Body of pancreas (tissue), 4 donors: ENCODE measurements at places on chromosomes 13 and 19. TPM values are rescaled to one million over a fixed set of nuclear protein-coding genes. Genes with fewer than 3 reads are reported as not detected.

GRCh38 chr13:53214433-53214832 lies 185.8 kb downstream of the OLFM4 start:
- H3K36me3 ChIP-seq: no peaks in the 10 kb centered on the region
- no peak overlapping the region for H3K4me3 ChIP-seq
- H3K27me3 ChIP-seq: no peaks in the 10 kb centered on the region
- H3K27ac ChIP-seq: no peak overlapping the region

DNA sequence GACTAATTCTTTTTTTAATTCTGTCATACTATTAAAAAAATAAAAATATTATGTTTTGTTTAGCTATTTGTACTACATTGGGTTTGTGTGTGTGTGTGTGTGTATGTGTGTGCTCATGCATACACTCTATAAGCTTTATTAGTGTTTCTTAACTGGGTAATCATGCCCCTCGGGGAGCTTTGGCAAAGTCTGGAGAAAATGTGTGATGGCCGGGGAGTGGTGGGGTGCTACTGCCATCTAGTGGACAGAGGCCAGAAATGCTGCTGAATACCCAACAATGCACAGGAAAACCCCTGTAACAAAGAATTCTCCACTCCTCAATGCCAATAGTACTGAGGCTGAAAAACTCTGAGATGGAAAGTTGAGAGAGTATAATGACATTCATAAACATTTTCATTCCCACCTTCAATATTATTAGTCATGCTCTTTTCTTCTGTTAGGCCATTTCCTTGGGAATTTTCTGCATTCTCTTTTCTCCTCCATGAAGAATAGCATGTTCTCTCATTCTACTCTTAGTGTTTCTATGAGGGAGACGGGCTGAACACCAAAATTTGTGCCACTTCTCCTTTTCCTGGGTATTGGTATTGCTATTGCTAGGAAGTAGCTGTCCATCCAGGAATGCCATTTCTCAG lies 157.3 kb downstream of the DNAJC3 start:
- H3K36me3 ChIP-seq: no peaks in the 10 kb centered on the region
- H3K4me3 ChIP-seq: no peak overlapping the region
- H3K27ac ChIP-seq: no peak overlapping the region
- DNase-seq: peak; percentile 64
- no peaks in the 10 kb centered on the region for H3K4me1 ChIP-seq

DNA sequence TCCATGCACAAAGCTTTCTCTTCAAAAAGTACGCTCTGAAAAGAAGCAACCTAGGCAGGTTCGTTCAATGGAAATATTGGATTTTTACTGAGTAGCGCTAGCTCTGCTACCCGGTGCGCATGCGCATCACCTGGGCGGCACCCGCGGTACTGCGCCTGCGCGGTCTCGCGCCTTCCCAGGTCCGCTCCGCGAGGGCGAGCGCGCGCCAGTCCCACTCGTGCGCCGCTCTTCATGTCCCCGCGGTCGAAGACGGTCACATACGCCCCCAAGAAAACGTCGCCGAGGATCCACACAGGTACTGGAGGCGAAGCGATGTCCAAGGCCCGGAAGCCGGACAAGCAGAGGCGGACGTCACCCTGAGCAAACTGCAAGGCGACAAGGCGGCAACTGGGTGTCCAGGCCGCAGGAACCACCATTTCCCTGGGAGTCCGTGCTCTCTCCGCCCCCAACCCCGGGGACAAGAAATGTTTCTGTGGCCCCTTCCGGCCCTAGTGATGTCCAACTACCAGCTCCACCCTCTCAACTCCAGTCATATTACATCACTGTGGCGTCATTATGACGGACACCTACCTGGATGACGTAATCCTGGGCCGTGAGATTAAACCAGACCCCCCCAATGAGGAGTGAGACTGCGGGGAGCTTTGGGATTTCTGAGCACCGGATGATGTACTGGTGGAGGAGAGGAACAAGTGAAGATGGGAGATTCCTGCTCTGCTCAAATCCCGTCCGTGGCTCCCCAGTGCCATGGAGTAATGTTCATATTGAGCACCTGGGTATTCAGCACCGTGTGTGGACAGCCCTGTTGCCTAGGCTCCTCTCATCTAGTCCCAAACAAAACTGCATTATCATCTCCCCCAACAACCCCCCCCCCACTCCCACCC lies 4.8 kb upstream of the KCNC3 start:
- H3K4me3 ChIP-seq: peak overlapping the region; percentile 26
- H3K27ac ChIP-seq: peak overlapping the region; percentile 65
- H3K36me3 ChIP-seq: no peaks in the 10 kb centered on the region
- DNase-seq: no peak
- H3K4me1 ChIP-seq: peaks cover 61% of the 10 kb centered on the region

The SIGLECL1 gene
- total RNA-seq: not detected
